NB4 (cell line): ENCODE measurements at places on chromosomes 2 and 18.

- no peak for DNase-seq
Observed at GRCh38 chr2:134097740-134098139, 156.1 kb upstream of the MGAT5 start.

DNA sequence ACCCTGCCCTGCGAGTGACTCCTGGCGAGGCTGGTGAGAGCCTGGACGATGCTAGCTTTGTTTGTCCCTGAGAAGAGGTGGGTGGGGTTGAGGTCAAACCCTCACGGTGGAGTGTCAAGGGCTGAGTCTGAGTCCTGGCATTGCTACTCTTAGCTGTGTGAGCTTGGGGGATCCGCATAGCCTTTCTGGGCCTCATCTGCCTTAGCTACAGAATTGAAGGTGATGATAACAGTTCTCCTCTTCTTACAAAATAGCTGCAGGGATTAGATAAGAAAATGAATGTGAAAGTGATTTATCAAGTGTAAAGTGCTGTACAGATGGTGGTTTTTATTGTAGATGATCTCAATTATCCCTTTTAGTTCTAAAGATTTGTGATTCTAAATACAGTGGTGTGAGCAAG is 144.6 kb downstream of the LPIN1 start:
- DNase-seq, result no peak

DNA sequence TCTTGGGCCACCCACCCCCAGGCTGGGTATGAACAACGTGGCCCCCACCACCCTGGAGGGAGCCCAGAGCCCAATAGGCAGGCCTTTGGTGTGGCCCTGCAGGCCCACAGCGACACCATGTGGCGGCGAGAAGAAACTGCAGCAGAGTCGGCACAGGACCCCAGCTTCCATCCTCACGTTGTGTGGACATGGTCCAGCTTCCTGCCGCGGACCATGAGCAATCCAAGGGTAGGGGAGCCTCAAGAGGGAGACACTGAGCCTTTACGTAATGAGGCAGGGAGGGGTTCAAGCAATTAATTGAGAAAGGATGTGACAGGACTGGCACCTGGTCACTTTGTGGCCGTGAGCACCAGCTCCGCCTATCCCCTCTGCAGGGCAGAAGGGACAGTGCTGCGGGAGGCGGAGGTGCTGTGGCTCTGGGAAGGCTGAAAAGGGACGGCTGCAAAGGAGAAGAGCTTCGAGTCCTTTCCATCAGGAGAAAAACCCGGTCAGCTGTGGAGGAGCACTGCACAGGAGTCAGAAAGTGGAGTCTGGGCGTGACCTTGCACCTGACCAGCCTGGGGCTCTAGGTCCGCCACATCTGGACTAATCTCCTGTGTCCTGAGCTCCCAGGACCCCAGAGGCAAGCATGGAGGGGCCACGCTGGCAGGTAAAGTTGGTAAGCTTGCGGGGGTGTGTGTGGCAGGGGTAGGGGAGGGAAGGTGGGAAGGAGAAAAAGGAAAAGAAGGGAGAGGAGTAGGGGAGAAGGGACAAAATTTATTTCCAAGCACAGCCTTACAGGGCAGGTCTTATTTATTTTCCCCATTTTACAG is 44.9 kb downstream of the TMEM37 start:
- peak; percentile 73 for DNase-seq

DNA sequence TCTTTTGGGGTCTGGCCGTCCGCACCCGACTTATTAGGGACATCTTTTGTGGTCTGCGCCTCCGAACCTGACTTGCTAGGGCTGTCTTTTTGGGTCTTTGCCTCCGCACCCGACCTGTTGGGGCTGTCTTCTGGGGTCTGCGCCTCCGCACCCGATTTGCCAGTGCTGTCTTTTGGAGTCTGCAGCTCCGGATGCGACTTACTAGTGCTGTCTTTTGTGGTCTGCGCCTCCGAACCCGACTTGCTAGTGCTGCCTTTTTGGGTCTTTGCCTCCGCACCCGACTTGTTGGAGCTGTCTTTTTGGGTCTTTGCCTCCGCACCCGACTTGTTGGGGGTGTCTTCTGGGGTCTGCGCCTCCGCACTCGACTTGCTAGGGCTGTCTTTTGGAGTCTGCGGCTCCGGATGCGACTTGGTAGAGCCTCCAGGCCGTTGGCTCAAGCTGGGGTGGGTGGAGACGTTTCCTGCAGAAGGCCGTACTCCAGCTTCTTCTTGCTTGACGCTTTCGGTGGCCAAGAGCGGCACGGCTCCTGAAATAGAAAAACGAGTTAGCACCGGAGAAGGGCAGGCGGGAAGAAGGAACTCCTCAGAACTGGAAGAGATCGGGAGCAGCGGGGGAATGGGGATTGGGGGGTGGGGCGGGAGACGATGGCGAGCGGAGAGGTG is 498 bp downstream of the TGOLN2 start:
- peak; percentile 78 for DNase-seq

DNA sequence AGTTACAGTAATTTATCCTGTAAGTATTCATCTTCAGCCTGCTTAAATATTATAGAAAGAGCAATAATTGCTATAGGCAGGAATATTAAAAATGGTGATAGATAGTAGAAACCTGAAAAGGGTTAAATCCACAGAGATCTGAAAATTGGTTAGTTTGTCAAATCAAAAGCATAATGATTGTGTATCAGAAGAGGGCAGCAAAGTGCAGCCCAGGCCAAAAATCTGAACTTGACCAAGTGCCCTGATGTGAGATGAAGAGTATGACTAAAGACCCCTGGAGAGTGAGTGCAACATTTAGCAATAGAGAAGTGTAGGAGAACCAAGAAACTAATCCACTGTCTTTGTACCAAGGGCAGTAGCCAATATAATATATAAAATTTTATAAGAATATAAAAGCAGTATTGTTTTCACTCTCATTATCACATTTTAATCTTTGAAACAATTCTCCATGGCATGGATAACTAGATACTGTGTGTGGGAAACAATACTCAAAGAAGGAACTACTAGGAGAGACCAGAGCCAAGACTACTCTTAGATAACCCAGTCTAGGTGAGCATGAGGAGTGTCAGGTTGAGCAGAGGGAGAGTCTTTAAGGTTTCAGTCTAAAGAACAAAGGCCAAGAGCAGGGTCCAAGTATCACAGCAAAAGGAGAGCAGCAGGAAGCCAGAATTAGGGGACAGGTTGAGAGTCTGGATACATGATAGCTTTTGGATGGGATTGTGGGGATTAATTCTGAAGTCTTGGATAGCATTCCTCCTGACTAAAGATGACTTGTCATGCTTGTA is 148.7 kb downstream of the CALCRL start:
- DNase-seq, result peak; percentile 16

DNA sequence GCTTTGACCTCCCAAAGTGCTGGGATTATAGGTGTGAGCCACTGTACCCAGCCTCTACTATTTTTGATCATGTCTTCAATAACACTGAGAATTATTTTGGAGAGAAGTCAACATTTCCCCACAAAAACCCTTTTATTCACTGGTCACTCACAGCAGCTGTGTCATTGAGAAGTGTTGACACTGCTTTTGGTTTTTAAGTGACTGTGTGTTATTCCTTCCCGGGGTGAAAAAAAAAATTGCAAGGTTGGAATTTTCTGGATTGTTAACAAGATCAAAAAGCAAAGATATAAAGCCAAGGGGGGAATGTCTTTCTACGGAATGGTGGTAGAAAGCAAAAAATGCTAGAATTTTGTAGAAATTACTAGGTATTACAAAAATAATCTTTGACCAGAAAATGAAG is 61.5 kb downstream of the TANC1 start:
- no peak for DNase-seq

GRCh38 chr2:230052299-230052698 is 16.4 kb downstream of the SLC16A14 start:
- no peak for DNase-seq

- DNase-seq, result no peak
Observed at GRCh38 chr2:150438041-150438440, 49.4 kb downstream of the RND3 start.
